ENCODE measurements at places on chromosomes 1 and 21.
A peak's percentile ranks its signal among the peaks of the same experiment; 100 is the strongest.

DNA sequence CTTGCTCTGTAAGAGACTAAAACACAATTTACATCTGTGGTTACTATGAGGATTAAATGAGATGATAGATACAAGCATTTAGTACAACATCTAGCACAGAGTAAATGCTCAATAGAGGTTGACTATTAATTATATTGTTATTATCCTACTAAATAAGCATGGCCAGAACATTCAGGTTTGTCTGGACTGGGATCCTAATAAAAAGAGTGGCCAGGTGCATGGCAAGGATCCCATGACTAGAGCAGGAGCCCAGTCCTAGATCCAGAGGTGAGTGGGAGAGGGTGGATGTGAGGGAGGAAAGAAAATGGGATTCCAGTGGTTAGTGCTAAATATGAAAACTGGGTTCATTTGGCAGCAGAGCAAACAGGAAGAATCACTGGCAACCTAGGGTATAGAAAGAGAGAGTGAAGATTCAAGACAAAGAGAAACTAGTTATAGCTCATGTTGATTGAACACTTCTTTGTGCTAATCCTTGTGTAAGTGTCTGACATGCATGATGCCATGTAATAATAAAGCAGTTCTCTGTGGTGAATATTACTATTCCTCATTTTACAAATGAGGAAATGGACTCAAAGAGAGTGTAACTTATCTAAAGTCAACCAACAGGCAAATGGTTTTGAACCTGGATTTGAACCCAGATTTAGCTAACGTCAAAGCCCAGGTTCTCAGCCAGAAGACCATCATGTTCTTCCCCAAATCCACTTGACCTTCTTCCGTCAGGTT is 71.1 kb upstream of the FGGY start:
- no peak for DNase-seq

DNA sequence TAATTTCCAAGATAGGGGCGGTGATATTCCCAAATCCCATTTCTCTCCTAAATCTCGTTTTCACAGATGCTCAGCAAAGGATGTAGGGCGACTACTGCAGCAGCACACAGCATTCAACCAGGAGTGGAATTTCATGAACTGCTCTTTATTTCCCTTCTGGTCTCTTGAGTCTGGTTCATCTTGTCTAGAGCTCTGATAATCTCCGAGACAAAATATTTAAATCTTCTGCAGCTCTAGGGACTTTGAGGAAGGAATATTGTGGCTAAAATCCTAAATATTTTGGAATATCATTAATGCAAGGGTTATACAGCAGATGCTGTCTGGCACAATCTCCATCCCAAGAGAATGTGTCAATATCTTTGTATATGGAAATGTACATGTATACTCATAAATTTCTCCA is 45.4 kb downstream of the KIF26B start:
- no peak for DNase-seq

GRCh38 chr1:2555634-2556276 is 416 bp upstream of the TNFRSF14 start:
- DNase-seq = peak; percentile 86

GRCh38 chr1:17122521-17123164 is 3.4 kb upstream of the PADI2 start:
- no peak for DNase-seq

DNA sequence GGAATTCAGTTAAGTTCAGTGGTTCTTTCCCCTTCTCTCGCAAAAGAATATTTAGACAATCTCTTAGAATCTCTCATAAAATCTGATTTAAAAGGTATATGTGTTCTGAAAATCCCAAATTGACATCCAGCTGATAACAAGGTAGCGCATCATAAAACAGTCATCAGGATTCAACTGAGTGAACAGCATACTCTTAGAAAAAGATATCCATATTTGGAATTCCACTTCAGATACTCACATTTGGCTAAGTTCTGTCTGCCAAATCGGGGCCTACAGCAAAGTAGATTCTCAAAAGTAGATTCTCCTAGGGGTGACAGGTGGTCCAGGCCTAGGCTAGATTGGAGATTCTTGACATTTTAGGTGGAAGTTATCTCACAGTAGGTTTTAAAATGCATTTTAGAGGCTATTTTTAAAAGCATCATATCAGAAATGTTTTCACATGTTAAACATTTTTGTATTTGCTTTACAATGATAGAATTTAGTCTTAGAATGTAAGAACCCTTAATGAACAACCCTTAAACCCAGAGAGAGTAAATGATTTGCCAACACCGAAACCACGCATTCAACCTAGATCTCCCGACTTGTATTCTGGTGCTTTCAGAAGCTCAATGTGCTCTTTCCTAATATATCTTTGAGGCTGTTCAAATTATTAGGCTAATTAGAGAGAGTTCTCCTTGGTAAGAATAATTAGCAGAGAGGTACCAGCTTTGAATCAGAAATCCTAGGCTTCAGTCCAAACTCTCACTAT is 318.9 kb downstream of the LMO4 start:
- no peak for DNase-seq

DNA sequence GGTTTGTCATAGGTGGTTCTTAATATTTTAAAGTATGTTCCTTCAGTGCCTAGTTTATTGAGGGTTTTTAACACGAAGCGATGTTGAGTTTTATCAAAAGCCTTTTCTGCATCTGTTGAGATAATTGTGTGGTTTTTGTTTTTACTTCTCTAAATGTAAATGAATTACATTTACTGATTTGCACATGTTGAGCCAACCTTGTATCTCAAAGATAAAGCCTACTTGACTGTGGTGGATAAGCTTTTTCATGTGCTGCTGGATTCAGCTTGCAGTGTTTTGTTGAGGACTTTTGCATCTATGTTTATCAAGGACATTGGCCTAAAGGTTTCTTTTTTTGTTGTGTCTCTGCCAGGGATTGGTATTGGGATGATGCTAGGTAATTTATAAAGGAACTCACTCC is 142.5 kb downstream of the PRDM2 start:
- no peak for DNase-seq

GRCh38 chr1:246295968-246296367 is 211.1 kb downstream of the SMYD3 start:
- DNase-seq = no peak

- no peak for DNase-seq
Measured at GRCh38 chr1:183403498-183403897, 14.7 kb downstream of the NMNAT2 start.

GRCh38 chr21:17462276-17462981 is 50.4 kb upstream of the CXADR start:
- no peak for DNase-seq

GRCh38 chr1:236016083-236016482 is 48.8 kb downstream of the NID1 start:
- DNase-seq = no peak

GRCh38 chr1:221625026-221625425 is 116.9 kb downstream of the DUSP10 start:
- DNase-seq = no peak

- no peak for DNase-seq
Measured at GRCh38 chr1:240415532-240415931, 196.4 kb downstream of the GREM2 start.

DNA sequence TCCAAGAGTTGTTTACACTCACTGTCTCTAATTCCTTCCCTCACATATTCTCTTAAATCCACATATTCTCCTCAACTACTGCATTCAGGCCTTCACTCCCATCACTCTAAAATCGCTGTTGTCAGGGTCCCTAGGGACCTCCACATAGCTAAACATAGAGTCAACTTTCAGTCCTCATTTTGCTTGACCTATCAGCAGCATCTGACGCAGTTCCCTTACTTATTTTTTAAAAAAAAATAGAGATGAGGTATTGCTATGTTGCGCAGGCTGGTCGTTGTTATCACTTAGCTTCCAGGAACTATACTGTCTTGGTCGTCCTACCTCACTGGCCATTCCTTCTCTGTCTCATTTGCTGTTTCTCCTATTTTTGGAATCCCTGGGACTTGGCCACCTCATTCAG is 11.7 kb upstream of the PLEKHO1 start:
- DNase-seq = no peak

- DNase-seq = no peak
Measured at GRCh38 chr1:19815801-19816736, 986 bp upstream of the RNF186 start.

GRCh38 chr1:16064536-16065268 is 8.7 kb downstream of the FAM131C start:
- DNase-seq = no peak

- no peak for DNase-seq
Measured at GRCh38 chr1:21564521-21565095, 55.4 kb downstream of the ALPL start.

DNA sequence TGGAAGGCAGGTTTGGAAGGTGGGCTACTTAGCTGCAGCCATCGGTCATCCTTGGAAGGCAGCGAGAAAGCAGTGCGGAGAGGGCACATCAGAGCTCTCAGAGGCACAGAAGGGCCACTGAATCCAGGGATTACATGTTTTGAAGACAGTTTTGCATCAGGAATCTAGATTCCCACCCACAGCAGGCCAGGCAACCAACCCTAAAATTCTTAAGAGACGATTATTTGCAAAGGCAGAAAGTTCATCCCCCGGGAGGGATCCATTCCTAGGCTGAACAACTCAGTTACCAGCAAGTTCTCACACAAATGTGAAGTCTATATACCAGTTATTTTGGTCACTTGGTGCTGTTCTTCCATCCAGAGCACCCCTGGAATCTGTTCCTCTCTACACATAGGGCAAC is 457.3 kb upstream of the VAMP3 start:
- no peak for DNase-seq

DNA sequence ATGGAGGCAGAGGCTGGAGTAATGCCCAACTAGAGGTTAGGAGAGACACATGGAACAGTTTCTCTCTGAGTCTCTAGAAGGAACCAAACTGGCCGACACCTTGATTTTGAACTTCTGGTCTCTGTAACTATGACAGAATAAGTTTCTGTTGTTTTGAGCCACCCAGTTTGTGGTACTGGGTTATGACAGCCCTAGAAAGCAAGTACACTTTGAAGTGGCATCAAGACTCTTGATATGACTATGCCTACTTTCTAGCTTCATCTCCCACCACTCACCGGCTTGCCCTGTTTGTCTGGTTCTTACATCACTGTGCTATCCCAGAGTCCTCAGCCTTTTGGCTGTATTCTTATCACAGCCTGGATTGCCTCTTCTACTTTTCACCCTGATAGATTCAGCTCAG is 230.3 kb upstream of the USP24 start:
- no peak for DNase-seq

DNA sequence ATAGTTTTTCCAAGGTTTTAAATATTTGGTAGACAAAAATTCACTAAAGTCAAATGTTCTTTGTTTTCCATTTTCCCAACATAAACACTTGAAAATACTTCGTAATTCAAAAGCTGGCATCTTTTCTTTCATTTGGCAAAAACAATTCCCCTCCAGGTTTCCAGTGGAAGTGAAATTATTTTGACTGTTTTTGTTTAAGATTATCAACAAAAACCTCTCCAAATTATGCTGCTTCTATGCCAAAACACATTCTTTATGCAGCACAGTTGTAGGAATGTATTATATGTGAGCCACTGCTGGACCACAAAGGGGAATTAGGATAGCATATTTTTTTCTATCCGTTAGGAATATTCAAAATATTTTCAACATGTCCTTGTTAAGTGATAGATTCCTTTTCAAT is 44.1 kb downstream of the SLC5A9 start:
- DNase-seq = no peak

GRCh38 chr1:47219590-47220220 is 12.3 kb downstream of the TAL1 start:
- DNase-seq = no peak

DNA sequence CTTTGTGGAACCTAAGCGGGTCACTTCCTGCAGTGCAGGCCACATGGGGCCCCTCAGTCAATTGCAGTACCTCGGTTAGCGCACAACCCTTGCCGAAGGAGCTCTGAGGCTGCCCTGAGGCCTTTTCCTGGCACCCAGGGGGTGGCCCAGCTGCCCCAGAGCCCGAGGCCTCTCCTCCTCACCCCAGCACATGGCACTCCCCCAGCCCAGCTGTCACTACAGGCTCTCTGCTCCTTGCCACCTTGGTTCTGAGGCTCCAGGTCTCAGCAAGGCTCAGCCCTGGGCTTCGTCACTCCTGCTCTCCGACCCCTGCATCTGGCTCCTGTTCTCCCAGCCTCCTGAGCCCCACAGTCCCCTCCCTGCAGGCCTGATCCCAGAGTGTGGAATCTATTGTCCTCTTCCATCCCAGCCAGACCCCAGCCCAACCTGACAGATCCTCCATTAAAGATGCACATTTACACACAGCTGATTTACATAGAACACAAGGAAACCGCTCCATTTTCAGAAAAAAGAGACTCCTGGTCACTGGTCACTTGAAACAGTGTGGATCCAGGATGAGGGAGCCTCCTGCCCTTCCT is 192.8 kb upstream of the POU3F1 start:
- DNase-seq = no peak

DNA sequence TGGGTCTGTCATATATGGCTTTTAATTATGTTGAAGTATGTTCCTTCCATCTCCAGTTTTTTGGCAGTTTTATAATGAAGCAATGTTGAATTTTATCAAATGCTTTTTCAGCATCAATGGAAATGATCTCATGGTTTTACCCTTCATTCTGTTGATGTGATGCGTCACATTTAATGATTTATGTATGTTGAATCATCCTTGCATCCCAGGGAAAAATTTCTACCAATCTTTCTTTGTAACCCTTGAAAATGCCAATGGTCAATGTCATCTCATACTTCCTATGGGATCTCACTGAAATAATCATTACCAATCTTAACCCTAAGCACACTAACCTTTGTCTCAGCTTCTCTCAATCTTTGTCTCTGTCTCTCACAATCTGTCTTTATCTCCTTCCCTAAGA is 1004.0 kb downstream of the KCNT2 start:
- DNase-seq = no peak

DNA sequence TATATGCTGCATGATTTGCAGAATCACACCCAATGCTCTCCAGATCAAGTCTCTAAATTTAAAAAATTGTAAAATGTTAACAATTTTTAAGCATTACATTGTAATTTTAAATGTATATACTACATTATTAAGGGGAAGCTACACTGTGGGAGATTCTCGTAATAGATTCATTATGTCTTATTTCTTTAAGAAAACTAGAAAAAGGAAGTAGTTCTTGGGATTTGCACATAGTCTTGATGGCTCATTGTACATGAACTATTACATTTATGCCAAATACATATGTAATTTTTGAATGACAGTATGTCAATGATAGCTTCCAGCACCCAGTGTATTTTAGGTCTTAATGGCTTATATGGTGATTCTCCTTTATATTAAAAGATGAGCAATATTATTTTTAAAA is 250.3 kb downstream of the PTPRC start:
- DNase-seq = no peak

GRCh38 chr21:14073615-14074014 is 137.1 kb downstream of the LIPI start:
- no peak for DNase-seq

DNA sequence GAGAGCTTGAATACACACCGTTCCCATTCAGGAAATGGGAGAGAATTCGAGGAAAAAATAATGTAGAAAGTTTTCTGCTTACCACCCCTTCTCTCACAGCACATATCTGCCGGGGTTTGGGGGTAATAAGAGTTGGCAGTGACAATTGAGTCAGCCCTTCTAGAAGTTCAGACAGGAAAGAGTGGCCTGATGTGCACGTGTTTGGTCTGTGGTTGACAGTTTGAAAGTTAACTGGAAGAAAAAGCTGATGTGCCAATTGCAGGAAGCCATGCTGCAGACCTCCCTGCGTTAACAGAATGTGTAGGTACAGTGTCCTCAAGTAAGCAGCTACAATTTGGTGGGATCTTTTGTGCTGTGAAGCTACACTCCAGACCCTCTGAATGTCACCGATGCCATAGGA is 50.9 kb downstream of the DHX9 start:
- peak; percentile 16 for DNase-seq

- DNase-seq = no peak
Measured at GRCh38 chr1:243507672-243508302, 251.9 kb downstream of the SDCCAG8 start.

GRCh38 chr1:108199201-108199691 is 897 bp downstream of the SLC25A24 start:
- DNase-seq = no peak
